NCI-H2081 treated with DMSO at 0.1 percent for 48 hours (cell line): ENCODE measurements at places on chromosomes 3 and 15.

DNA sequence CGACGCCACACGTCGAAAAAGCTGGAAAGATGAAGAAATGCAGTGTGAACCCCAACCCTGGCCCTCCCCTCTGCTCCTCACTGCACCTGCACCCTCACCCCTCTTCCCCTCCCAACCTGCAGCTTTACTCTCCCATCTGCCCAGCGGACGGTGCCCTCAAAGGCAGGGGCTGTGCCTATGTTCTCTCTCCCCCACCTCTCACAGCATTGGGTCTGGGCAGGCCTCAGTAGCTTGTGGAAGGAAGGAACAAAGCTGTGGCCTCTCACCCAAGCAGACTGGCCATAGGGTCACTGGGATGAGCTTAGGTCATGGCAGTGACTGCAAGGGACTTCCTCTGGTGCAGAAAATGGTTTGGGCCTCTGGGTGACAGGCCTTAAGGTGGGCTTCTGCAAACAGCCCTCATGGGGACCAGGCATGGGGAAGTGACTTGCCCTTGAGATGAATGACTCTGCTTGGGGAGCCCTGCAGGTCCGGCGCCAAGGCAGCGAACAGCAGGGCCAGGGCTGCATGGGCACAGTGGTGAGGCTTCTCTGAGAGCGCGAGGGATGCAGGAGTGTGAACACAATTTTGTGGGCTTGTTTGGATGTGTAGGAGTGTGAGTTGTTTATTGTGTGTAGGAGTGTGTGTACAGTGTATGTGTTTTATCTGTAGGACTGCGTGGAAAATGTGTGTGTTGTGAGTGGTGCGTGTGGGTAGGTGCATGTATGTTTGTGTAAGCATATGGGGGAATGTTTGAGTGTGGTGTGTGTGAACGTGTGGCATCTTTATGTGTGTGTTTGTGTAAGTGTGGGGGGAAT, 29.2 kb downstream of the SRPRB start:
- DNase-seq: no peak

DNA sequence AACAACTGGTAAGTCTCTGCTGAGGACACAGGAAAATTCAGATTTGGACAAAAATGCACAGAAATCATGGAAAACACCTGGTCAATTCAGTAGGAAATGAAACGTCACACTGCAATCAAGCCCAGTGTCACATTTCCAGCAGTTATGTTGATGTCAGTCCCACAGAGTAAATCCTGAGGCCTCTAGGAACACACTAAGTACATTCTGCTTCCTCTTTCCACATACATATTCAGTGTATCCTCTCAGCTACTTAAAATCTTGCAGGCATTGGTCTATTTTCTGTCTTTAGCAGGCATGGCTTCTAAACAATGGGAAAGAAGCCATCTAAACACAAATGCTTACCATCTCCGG, 207.8 kb downstream of the PLCL2 start:
- DNase-seq: no peak

DNA sequence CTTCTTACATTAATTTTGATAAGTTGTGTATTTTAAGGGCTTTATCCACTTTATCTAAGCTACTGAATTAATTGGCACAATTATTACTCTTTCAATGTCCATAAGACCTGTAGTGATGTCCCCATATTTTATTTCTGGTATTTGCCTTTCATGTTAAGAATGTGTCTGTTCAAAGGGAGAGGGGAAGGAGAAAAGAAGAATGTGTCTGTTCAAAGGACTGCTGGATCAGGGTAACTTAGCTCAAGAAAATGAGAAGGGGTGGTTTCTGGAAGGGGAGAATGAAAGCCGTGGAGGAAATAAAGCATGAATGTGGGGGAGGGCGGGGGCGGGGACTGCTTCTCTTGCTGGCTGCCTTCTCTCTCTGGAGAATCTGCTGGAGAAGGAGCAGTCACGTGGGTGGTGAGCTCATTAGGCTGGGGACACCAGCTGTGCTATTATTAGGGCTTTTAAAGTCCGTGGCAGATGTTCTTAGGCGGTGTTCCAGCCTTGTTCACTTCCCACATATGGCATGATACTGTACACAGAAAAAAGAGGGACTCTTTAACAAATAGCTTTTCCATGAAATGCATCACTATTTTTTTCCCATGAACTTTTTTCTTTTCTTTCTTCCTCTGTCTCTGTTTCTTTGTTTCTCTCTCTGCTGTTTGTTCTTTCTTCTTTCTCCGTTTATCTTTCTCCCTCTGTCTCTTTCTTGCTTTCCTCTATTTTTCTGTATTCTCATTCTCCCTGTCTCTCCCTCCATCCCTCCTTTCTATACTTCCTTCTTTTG, 63.7 kb upstream of the ULK4 start:
- DNase-seq: peak; percentile 43

- DNase-seq: peak; percentile 72
These were observed 35.7 kb upstream of the ACTL6A start for GRCh38 chr3:179526989-179527391.

GRCh38 chr3:189673535-189673934, 42.3 kb downstream of the TP63 start:
- DNase-seq: no peak

GRCh38 chr3:58292866-58293265, 13.2 kb upstream of the RPP14 start:
- no peak for DNase-seq

- no peak for DNase-seq
These were observed 64.5 kb downstream of the CORO2B start for GRCh38 chr15:68643216-68643830.

DNA sequence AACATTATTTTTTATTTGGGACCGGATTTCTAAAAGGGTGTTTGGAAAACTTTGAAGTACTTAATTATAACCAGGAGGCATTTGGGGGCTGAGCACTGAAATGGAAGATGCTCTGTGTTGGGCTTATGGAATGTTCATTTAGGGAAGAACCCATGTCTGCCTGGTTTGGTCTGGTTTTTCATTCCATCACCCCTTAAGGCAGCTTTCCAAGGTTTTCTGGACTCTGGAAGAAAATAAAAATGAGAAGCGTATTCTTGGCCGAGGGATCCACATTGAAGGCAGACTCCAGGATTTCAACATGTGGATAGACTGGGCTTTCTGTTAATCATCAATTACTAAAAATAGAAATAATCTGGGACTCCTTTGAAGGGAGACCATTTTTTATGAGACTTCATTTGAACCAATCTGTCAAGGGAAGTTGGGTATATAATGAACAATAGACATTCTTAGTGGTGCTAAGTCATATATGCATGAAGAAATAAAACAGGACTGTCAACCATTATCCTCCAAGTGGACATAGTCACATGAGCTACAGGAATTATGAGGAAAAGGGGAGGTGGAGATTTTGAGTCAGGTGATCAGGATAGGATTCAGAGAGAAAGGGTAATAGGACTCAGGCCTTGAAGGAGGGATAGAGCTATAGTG, 270.5 kb upstream of the ADAMTS9 start:
- DNase-seq: no peak

DNA sequence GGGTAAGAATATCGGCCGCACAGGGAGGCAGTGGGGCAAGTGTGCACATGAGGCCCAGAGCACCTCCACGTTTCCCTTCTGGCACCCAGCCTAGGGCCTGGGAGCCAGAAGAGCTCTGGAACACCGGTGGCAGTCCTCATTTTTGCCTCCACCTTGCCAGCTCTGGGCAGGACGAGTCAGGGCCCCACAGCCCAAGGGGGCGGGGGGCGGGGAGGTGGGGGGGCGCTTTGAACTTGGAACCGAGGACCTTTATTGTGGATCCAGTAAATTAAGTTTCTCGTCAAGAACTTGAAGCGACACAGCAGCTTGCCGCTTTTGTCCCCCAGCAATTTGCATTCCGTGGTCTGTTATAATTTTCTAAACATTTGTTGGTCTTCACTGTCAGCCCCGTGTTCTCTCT, 66.8 kb downstream of the SLC6A11 start:
- no peak for DNase-seq

DNA sequence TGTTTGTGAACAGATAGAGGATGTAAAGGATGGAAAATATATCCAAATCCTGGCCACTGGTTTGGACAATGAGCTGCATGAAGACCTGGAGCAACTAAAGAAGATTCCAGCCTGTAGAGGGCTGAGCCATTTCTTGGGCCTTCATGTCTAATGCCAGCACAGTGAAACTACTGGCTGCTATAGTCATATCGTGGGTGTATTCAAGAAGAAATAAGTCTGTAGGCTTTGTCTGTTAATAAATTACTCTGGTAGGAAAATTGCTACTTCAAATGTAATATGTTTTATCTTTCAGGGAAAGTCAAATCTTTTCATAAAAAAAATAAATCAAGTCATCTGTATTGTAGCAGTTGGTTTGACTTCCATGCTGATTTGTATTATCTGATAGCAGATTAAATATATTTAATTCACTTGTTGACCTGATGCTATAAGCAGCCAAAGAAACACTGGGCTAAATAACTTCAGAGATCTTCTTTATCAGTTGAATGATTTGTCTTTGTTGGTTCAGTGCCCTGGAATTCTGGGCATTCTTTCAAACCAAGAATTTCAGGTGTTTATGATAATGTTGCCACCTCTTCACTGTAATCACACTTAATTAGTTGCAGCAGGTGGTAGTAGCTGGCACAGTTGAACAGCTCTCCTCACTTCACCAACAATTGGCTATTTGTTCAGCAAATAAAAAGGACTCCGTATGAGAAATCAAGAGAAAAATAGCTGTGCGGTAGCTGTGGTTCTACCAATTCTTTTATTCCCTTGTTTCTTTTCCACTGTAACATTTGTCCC, 1109.5 kb downstream of the NSUN3 start:
- DNase-seq: peak; percentile 79

- DNase-seq: no peak
These were observed 226.3 kb downstream of the MCTP2 start for GRCh38 chr15:94457661-94458060.

GRCh38 chr15:60426870-60427508, 29.2 kb upstream of the ANXA2 start:
- no peak for DNase-seq

GRCh38 chr15:25694239-25694584, 168.9 kb downstream of the ATP10A start:
- no peak for DNase-seq

DNA sequence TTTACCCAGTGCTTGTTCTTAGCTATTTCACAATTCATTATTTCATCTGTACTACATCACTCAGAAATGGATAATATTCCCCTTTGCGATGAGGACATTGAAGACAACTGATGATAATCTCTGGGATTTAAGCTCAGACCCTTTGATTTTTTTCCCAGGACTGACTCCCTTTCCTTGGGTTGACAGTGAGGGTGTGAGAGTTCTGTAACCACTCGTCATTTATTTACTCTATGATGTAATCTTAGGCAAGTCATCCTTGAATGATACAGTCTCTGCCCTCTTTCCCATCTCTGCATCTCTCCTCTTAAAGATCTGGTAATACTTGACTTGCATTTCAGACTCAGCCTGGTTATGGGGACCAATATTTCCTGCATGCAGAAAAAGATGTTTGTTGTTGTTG, 1041.7 kb downstream of the AGBL1 start:
- DNase-seq: no peak

- DNase-seq: no peak
These were observed 735 bp downstream of the GOLGA8B start for GRCh38 chr15:34582461-34583371.

- DNase-seq: no peak
These were observed 208.4 kb upstream of the DPPA4 start for GRCh38 chr3:109545746-109546145.

GRCh38 chr3:58052373-58053273, 44.4 kb downstream of the FLNB start:
- no peak for DNase-seq
